Activated naive CD8-positive, alpha-beta T cell treated with anti-CD3 and anti-CD28 coated beads, Interleukin-2, amount 50 U/mL, for 24 hours (primary cell): ENCODE measurements at places on chromosomes 5 and 9.
A peak's percentile ranks its signal among the peaks of the same experiment; 100 is the strongest.

- no peak for DNase-seq
- H3K36me3 ChIP-seq = no peaks in the 10 kb centered on the region
- no peak overlapping the region for H3K27ac ChIP-seq
- no peaks in the 10 kb centered on the region for H3K4me1 ChIP-seq
- no peaks in the 10 kb centered on the region for H3K27me3 ChIP-seq
- no peak overlapping the region for H3K4me3 ChIP-seq
Measured at GRCh38 chr5:84597904-84598303, 213.2 kb upstream of the EDIL3 start.

DNA sequence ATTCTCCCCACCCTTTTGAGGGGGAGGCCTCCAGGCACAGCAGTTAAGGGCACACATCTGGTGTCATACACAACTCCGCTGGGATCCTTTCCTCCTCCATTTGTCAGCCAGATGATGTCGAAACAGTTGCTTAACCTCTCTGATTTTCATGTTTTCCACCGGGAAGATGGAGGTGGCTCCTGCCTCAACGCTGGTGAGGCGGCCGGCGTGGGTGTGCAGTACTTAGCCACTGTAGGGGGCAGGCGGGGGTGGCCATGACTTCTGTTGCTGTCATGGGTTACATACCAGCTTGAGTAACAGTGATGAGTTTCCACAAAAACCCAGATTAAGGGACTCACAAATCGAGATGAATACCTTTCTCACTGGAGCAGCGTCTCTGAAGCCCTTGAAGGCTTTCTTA is 63.1 kb upstream of the EPB41L4B start:
- no peak overlapping the region for H3K4me3 ChIP-seq
- peaks cover 15% of the 10 kb centered on the region for H3K27me3 ChIP-seq
- peaks cover 2% of the 10 kb centered on the region for H3K4me1 ChIP-seq
- no peak overlapping the region for H3K27ac ChIP-seq
- DNase-seq = no peak

DNA sequence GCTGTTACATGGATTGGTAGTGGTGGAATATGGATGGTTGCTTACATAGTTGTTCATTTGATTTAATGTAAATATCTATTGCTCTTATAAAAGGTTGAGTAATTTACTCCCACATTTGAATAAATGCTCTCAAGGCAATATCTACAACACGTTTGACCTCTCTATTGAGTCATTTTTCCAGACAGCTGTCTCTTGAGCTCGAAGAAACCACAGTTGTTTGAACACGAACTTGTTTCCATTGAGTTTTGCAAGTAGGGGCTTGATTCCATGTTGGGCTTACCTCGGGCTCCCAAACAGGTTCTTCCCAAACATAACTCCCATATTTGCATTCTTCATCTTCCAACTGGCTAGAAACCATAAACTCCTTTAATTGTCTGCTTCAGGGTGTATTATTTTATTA is 115.0 kb upstream of the HMHB1 start:
- no peaks in the 10 kb centered on the region for H3K36me3 ChIP-seq
- H3K4me1 ChIP-seq = peaks cover 60% of the 10 kb centered on the region
- DNase-seq = no peak
- no peaks in the 10 kb centered on the region for H3K27me3 ChIP-seq
- H3K4me3 ChIP-seq = no peak overlapping the region
- H3K27ac ChIP-seq = peak overlapping the region; percentile 25

- no peak for DNase-seq
- peaks cover 69% of the 10 kb centered on the region for H3K36me3 ChIP-seq
- no peaks in the 10 kb centered on the region for H3K4me1 ChIP-seq
Measured at GRCh38 chr5:80644900-80645299, 9.6 kb upstream of the MSH3 start.
